ENCODE measurements at places on chromosomes 7 and 10.

- DNase-seq, result no peak
Measured at GRCh38 chr7:79090543-79090942, 362.9 kb downstream of the MAGI2 start.

- DNase-seq, result no peak
Measured at GRCh38 chr7:95999481-95999880, 227.1 kb downstream of the DYNC1I1 start.

DNA sequence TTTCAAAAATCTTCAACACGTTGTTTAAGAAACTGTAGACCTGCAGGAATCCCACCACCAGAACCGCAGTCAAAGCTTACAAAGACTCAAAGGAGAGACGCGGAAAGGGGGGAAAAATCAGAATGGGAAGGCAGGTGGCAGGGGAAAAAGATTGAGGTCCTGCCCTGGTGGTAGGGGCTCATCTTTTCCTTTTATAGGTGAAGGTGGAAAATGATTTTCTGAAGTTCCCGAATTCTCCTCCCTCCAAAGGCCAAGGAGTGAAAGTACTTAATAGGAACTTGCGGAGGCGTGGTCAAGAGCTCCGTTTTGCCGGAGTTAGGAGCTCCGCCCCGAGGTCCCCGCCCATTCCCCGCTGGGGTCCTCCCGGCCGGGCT, 724 bp downstream of the BBIP1 start:
- DNase-seq, result peak; percentile 78

GRCh38 chr7:92691578-92691977, 101.4 kb upstream of the FAM133B start:
- DNase-seq, result peak; percentile 29

DNA sequence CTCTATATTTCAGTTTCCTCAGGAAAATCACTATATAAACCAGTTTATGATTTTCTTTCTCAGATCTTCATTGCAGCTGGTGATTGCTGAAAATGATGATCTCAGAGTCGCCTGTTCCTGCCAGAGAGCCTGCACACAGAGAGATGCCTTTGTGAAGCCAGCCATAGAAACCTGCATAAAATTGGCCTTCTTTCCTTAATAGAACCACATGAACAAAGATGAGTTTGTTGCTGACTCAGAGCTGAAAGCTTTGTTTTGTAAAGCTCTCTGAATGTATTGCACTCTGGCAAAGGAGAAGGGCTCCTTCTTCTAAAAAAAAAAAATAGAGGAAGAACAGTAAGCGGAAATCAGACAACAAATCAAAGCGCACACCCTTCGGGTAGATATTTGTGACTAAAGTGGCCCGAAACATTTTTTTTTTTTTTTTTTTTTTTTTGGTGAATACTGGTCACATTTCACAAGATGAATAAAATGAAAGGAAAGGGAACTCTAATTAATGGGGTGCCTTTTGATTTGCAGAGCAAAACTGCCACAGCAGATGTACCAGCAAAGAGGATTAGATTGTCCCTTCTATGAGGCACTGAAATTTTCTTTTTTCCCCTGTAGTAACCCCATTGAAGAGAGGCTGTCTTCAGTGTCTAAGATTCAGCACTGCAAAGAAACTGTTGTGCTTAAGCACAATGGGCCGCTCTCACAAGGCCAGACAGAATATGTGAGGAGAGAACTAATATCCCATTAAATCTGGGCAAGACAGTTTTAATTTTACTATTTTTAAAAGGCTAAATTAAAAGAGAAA, 75.1 kb upstream of the PTPRZ1 start:
- DNase-seq, result no peak

GRCh38 chr10:71290806-71291527, 28.1 kb upstream of the SLC29A3 start:
- DNase-seq, result no peak

GRCh38 chr7:82742163-82742562, 298.6 kb upstream of the CACNA2D1 start:
- no peak for DNase-seq

GRCh38 chr7:89002981-89003956, 207.7 kb upstream of the TEX47 start:
- no peak for DNase-seq

- no peak for DNase-seq
Measured at GRCh38 chr7:19030281-19030680, 87.2 kb downstream of the TWIST1 start.

GRCh38 chr7:35255443-35256255, 1.7 kb upstream of the TBX20 start:
- DNase-seq, result no peak

GRCh38 chr10:10910634-10911033, 107.0 kb upstream of the CELF2 start:
- no peak for DNase-seq
